ENCODE measurements at places on chromosomes 1 and 21.

- no peak for DNase-seq
These were observed 54.7 kb downstream of the ALPL start for GRCh38 chr1:21563971-21564370.

DNA sequence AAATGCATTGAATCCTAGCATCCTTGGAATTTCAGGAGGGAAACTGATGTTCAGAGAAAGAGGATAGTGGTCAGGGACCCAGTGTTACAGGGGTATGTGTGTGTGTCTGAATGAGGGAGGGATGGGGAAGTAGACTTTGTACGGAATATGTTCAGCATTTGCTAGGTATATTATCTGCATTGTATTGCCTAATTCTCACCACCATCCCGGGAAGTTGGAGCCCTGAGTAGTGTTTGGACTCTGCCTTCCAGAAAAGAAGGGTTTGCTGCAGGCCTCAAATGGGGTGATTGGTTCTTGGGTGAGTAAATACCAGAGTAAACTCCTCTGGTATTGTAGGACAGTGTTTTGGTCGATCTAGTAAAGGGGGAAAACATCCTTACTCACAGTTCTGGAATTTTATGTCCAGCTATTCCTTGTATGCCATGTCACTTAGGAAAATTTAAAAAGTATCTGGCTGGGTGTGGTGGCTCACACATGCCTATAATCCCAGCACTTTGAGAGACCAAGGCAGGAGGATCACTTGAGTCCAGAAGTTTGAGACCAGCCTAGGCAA, 7.1 kb upstream of the ZNF496 start:
- DNase-seq = no peak

GRCh38 chr1:72285074-72285425, 2.7 kb upstream of the NEGR1 start:
- peak; percentile 26 for DNase-seq

- DNase-seq = no peak
These were observed 267.8 kb upstream of the RUNX1 start for GRCh38 chr21:35316933-35317332.

DNA sequence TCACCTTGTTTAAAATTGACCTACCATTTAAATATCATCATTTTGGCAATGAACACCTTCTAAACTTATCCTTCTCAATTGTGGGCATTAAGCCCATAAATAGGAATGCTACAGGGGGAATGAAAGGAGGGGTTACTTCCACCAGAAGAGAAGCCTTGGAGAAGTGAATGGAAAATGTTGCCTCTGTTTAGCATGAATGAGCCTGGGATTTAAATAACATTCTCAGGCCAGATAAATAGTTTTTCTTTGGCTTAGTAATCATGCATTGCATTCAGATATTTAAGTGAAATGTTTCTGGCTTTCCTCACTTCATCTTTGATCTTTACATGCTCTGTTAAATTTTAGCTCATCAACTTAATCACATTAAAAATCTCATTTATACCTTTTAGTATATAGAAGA, 284.3 kb upstream of the FMN2 start:
- DNase-seq = no peak

DNA sequence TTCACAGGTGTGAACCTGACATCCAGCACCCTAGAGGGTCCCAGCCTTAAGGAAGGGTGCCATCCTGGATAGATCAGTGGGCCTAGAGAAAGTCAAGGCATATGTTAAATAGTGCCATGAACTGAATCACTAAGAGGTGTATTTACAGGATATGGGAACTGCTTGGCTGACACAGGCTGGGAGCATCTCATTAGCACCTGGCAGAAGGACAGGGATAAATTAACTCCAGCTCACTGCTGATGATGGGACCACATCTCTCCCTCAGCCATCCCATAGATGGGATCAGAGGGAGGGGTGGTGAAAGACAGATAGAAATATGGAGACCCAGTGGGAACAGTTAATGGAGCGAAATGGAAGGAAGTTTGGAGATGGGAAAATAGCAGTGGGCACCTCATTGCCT, 122.0 kb downstream of the IGSF21 start:
- DNase-seq = no peak

DNA sequence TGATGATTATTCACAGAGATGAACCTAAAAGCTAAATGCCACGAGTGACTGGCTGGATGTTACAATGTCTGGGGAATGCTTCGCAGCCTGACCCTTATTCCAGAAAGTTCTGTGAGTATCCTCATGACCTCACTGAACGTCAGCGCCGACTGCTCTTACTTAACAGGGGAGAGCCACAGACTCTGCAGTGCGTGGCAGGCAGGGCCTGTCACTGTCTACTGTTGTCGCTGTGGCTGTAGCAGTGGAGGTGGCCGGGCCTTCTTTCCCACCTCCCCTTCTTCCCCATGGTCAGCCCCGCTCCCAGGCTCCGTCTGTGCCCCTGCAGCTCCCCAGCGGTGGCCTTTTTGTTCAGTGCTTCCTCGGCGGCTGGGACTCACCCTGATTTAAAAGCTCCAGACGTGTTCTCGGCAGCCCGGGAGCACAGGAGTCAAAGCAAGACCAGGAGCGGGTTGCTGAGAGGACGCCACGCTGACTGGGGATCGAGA, 52.2 kb upstream of the TARBP1 start:
- no peak for DNase-seq

DNA sequence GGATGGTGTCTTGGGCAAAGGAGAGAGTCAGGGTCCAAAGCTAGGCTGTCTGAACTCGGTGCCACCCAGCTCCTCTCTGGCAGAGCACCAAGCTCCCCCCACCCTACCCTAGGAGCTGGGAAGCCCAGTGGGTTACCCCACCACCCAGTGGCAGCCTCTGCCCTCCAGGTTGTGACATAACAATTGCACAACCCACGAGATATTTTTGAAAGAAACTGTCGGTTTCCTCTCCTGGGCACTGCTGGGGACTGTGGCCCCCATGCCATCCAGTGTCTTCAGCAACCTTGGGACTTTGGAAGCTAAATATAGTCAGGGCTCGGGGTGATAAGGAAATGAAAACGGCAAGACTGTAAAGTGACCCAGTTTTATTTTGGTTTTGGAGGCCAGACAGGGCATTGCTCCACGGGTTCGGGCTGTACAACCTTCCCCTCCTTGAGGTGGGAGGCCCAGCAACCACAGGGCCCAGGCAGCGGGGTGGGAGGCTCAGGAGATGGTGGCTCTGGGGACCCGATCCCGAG, 1.4 kb downstream of the CITED4 start:
- no peak for DNase-seq

- DNase-seq = no peak
These were observed 64.4 kb downstream of the CDC7 start for GRCh38 chr1:91564888-91565701.

- DNase-seq = no peak
These were observed 4.2 kb downstream of the MYOG start for GRCh38 chr1:203081465-203082230.

GRCh38 chr1:56024155-56024554, 555.2 kb downstream of the PLPP3 start:
- DNase-seq = no peak

DNA sequence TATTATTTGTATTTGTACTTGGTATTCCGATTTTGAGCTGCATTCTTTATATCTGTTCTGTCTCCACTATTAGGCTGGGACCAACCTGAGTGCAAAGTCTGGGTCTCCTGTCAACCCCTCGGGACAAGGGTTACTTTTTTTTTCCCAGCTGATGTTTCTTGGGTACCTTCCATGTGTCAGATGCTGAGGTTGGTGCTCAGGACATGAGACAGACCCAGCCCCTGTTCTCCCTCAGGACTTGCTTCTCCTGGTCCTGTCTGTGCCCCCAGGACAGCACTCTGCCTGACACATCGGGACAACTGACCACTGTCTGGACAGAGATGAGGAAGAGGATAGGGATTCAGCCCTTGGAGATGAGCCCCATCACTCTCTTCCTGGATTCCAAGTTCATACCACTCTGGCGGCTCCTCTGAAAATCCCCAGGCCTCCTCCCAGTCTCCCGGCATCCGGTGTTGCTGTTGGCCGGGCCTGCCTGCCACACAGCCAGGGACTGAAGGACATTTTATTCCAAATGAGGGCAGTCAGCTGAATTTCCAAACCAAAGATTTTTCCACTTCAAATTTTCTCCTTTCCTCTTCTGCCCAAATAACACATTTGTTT, 55.6 kb upstream of the FMOD start:
- DNase-seq = no peak

DNA sequence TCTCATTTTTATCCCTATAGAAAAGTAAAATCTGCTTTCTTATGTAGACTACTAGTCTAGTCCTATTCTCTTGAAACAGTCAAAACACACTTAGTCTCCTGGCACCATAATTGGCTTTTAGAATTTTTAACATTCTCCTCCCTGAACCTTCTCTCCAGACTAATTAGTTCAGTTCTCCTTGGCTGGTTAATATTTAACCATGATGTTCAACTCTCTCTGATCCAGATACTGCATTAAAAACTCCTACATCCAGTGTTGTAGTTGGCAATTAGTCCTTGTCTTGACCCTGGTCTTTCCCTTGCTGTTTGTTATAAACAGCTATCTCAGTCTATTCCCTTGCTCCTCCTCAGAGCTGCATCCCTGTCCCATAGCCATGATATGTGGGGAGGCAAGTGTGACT, 422.9 kb upstream of the BEND5 start:
- no peak for DNase-seq

GRCh38 chr1:219812491-219813203, 115.7 kb downstream of the SLC30A10 start:
- DNase-seq = peak; percentile 78

DNA sequence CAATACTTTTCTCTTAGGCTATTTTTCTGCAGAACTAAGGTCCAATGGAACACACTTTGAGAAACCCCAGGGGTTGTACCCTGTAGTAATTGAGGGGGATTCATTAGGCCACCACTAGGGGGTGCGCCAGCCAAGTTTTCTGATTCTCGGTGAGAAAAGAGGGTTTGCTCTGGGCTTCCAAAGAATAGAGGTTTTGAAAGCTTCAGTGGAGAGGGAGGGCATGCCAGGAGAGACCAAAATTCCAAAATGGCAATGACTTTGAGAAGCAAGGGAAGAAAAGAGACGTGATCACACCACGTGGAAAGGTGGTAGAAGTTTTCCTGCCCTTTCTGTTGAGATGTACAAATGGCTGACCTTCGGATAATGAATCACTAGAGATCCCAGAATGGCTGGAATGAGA, 323.3 kb downstream of the RPS6KC1 start:
- peak; percentile 30 for DNase-seq

DNA sequence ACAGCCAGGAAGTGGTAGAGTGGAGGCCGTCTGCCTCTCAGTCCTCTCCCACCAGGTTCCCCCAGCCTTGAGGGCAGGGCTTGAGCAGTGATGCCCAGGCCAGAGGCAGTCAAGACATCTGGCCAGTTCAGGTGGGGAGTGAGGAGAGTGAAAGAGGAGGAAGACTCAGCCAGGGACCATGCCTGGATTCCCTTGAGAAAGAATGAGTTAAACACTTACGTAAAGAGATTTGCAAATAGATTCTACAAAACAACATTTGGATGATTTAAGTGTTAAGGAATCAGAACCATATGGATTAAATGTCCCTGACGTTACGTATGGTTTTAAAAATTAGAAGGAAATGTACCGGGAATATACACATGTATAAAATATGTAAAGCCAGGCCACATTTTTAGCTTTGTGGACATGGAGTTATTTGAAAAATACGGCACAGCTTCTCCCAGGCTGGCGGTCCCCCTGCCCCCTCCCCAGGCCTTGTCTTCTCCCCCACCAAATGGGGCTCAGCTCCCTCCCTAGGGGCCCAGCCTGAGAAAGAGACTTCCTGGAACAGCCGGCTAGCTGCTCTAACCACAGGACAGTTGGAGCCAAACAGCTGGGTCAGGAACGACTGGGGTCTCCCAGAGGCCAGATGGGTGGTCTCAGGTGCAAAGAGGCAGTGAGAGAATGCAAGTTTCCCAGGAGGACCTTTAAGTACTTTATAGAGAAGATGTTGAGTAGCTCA, 188.3 kb upstream of the EDN2 start:
- peak; percentile 35 for DNase-seq

- no peak for DNase-seq
These were observed 21.6 kb downstream of the PLA2G2A start for GRCh38 chr1:19957779-19958178.

- no peak for DNase-seq
These were observed 6.9 kb downstream of the PTPRF start for GRCh38 chr1:43537423-43538142.

- no peak for DNase-seq
These were observed 8.0 kb downstream of the PLXNA2 start for GRCh38 chr1:208235982-208236761.

GRCh38 chr1:204673909-204674649, 11.5 kb downstream of the LRRN2 start:
- DNase-seq = peak; percentile 80

- DNase-seq = peak; percentile 75
These were observed 1.7 kb upstream of the SORT1 start for GRCh38 chr1:109399326-109399957.

DNA sequence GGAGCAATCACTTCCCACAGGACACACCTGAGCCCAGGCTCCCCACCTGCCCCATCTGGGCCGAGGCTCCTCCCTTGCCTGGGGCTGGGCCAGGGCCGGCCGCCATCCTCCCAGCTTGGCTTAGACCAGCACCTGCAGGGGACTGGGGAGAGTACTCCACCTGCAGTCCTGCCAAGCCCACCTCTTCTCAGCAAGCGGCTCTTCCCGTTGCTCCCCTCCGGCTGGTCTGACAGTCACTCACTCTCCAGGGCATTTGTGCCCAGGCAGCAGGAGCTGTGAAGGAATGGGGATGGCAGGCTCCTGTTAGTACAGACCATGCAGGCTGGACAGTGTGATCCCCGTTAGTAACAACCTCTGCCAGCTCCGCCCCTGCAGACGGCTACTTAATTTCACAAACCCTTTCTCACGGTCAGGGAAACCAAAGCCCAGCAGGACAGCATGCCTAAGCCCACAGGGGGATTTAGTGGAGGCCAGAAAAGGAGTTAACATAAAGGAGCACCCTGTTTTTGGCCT, at the start of gene FYB2:
TSS of gene FYB2 (minus strand) at position 18 of the 513 bp plus-strand sequence. CDS start 114 bp downstream, outside the sequence.
- no peak for DNase-seq

DNA sequence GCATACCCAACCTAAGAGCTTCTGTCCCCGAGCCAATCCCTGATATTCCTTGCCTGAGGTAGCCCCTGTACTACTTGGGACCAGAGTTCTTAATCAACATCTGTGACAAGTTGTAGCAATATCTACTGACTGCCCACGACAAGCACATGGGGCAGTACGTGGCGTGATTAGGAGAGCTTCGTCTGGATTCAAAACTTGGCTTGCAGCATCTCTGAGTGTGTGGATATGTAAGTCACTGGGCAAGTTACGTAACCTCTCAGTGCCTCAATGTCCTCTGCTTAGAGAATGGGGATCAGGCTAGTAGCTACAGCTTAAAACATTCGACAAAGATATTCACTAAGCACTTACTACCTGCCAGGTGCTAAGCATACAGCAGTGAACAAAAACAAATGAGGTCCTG, 5.0 kb downstream of the HSPG2 start:
- no peak for DNase-seq

- DNase-seq = no peak
These were observed 184.6 kb downstream of the PCP4 start for GRCh38 chr21:40051801-40052200.

DNA sequence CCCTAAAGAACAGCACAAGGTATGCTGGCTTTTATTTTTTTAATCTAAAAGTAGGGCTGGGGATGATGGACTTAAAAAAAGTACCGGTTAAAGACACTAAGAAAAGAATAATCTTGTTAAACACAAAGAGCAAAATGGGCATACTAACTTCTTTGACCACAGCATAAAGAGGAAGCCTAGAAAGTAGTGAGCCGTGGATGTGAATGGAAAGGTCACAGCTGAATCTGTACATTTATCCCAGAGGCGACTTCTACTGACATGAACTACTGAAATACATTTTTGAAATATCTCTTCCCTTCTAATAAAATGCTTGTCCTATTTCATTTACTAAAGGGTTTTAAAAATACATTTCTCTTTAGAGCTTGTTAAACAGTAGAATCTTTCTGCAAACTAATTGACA, 140.7 kb downstream of the SLC45A1 start:
- no peak for DNase-seq

Data from NCI-H524 (cell line).